Renal cortical epithelial cell (primary cell): ENCODE measurements at places on chromosomes 4 and X.
A peak's percentile ranks its signal among the peaks of the same experiment; 100 is the strongest.

- DNase-seq, result no peak
Observed at GRCh38 chr4:73281396-73281795, 22.8 kb upstream of the ANKRD17 start.

- DNase-seq, result no peak
Observed at GRCh38 chr4:9820343-9820742, 38.9 kb downstream of the DRD5 start.

DNA sequence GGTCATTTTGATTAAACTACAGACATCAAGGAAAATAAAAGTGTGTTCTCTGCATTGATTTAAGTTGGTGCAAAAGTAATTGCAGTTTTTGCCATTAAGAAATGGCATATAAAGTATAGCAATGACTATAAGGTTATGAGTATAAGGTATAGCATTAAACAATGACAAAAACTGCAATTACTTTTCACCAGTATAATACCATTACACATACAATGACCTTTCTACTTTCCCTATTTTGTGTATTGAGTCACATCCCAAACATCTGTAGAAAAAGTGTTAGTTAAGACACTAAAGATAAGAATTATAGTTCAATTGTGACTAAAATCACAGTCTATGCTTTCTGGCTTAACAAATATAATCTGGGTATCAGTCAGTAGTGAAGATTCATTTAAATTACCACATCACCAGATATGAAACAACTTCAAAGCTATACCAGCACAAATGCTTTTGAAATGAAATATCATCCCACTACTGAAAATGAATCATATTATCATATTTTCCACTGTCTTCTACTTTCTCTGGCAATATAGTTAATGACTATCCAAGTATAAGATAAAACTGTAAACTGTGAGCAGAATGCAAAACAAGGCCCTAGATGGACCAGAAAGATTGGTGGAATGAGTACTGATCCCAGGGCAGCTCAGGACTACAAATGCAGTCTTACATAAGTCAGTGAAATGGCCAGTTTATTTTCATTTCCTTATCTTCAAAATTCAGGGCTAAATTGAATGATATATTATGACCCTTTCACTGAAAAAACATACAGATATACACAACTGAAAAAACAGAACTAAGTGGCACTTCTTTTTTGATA, 241.1 kb downstream of the ANTXR2 start:
- no peak for DNase-seq

DNA sequence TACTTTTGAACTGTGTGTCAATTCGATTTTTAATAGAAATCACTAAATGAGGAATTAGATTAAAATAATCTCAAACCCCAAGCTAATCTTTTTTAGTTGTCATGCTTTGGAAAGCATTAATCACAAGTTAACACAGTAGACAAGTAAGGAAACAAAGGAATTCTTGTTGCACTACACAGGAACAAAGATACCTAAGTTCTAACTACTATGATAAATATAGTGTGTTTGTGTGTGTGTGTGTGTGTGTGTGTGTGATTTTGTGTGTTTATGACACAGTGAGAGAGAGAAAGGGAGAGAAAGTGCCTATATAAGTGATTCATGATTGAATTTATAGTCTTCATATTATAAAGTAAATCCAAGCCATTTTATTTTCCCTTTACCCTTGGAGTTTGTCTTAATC, 931.4 kb downstream of the PCDH7 start:
- no peak for DNase-seq

DNA sequence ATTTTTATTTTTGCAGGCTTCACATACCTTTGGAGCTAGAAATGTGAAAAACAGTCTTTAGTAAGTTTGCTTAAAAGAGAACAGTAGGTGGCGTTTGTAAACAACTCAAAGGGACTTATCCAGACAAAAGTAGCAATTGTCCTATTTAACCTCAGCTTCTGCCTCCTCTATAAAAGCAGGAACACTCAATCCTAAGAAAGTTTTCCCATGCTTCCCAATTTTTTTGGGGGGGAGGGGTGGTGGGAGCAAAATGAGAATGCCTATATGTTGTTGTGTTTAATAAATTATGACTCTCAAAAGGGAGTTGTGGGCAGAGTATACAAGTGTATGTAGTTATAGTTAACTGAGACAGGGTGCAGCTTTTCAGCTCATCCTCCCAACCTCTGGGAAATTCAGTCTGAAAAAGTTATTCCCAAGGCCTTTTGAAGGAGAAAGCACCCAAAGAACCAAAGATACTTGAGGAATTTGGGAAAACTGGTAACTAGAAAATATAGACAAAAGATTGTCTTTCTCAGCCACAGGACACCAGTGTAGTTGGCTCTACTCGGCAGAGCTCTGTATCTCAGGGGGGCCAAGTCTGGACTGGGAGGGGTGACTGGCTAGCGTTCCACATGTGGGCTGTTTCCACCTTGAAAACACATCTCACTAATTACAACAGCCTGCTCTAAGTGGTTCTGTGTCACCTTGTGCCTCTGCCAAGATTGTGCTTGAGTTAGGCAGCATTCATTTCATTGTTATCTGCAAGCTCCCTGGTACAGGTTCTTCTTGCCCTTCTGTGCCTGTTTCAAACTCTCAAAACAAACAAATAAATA, 2.8 kb downstream of the SFRP2 start:
- DNase-seq, result peak; percentile 59

- DNase-seq, result no peak
Observed at GRCh38 chr4:138567696-138568095, 325.5 kb upstream of the SLC7A11 start.

GRCh38 chr4:48449151-48449550, 34.0 kb upstream of the SLC10A4 start:
- DNase-seq, result no peak

GRCh38 chrX:118675966-118676349, 51.4 kb upstream of the IL13RA1 start:
- no peak for DNase-seq

DNA sequence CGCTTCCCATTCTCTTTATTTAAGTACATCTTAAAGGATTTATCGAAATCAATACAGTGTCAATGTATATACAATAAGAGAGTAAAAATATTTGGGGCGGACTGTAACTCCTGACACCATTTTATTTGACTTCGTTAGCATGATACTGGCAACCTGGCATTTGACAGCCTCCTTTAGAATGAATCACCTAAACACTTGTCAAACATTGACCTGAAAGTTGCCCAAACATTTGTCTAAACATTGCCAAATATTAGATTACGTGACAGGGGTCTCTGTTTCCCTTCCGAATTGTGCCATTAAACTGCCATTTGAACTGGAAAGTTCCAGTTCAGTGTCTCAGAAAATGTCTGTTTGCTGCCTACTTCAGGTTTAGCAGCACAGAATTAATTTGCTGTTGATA, 20.8 kb upstream of the FAM9A start:
- DNase-seq, result peak; percentile 28

GRCh38 chr4:119313237-119313636, 8.7 kb downstream of the FABP2 start:
- no peak for DNase-seq

DNA sequence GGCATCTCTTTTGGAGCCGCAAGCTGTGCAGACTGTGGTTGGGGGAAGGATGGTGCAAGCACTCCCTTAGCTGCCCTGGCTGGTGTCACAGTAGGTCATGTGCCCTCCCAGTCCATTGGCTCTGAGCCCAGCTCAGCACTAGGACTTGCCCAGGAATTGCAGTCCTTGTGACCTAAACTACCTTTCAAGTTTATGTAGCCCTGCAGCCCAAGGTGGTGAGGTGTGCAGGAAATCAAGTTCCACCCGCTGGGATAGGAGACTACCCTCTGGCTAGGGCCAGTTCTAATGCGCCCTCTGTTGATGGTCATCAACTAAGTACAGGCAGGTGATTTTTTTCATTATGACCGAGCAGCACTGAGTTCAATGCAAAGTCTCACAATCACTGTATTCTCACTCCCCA, 335.2 kb downstream of the UBE2NL start:
- peak; percentile 73 for DNase-seq

- no peak for DNase-seq
Observed at GRCh38 chr4:184313702-184314659, 96.3 kb upstream of the ENPP6 start.

DNA sequence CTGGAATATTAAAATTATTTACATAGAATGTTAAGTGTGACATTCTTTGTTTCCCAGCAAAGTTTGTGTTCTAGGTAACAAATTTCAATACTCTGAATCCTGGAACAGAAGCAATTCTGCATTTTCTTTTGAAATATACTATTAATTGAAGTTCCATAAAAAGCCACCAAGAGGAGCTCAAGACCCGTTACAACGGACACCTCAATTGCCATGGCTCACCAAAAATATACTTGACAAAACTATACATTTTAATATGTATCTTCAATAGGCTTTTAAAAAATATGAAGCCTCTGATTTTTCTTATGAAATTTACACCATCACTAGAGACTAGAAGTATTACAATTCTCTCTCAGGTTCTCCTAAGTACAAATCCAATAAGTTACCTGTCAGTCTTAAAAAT, 111.4 kb downstream of the NYX start:
- DNase-seq, result no peak
